ENCODE measurements at places on chromosomes 11 and 22. TPM values are rescaled to one million over a fixed set of nuclear protein-coding genes. Genes with fewer than 3 reads are reported as not detected.

Gene SEPTIN5
- 17.0 TPM for total RNA-seq

Gene FAM180B
- total RNA-seq, result not detected

Gene C11orf86
- total RNA-seq, result not detected

Gene OR1S2
- total RNA-seq, result not detected

Gene SCGB1D2
- not detected for total RNA-seq

Gene IFITM1
- 92.6 TPM for total RNA-seq

Gene DPP3
- 58.8 TPM for total RNA-seq

Gene FGF19
- not detected for total RNA-seq

Gene LRRC55
- total RNA-seq, result not detected

Gene MYRF
- 0.97 TPM for total RNA-seq

Gene INCENP
- 31.2 TPM for total RNA-seq

Gene POTEH
- total RNA-seq, result not detected

Gene DEFB131B
- not detected for total RNA-seq

Gene MYOD1
- not detected for total RNA-seq

Gene CRYBA4
- not detected for total RNA-seq

Gene C1QTNF4
- total RNA-seq, result 1.5 TPM

Gene HOATZ
- total RNA-seq, result not detected

Gene POU2AF3
- total RNA-seq, result not detected

Gene C11orf91
- total RNA-seq, result 0.32 TPM

Gene NRXN2
- total RNA-seq, result not detected

Gene SLC6A5
- not detected for total RNA-seq

Gene OSM
- not detected for total RNA-seq

Gene C1QTNF5
- 82.5 TPM for total RNA-seq

Gene NNMT
- total RNA-seq, result 588 TPM

Gene SLC36A4
- 10.1 TPM for total RNA-seq

Gene MYO18B
- under 0.01 TPM for total RNA-seq

Gene OR8G1
- not detected for total RNA-seq

Gene CBLIF
- total RNA-seq, result not detected

Gene LRP4
- total RNA-seq, result 0.65 TPM

Gene NOX4
- 11.4 TPM for total RNA-seq

All from epithelial cell of umbilical artery (primary cell).